ENCODE measurements at places on chromosomes 4 and X.

DNA sequence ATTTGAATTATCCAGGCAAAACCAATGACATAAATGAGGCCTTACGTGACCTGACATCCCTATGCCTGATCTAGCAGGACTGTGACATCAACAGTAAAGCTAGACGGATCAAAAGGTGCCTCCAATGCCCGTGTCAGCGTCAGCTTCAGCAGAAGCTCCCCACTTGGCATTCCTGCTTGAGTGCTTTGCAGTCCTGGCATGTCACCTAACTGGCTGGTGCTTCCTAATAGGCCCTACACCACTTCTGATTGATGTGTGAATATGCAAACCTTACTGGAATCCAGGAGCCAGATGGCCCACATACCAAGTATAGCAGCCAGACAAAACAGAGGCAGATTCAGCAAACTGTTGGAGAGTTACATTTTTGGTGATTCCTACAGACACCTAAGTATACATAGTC, 224.2 kb downstream of the DMD start:
- no peak for DNase-seq

DNA sequence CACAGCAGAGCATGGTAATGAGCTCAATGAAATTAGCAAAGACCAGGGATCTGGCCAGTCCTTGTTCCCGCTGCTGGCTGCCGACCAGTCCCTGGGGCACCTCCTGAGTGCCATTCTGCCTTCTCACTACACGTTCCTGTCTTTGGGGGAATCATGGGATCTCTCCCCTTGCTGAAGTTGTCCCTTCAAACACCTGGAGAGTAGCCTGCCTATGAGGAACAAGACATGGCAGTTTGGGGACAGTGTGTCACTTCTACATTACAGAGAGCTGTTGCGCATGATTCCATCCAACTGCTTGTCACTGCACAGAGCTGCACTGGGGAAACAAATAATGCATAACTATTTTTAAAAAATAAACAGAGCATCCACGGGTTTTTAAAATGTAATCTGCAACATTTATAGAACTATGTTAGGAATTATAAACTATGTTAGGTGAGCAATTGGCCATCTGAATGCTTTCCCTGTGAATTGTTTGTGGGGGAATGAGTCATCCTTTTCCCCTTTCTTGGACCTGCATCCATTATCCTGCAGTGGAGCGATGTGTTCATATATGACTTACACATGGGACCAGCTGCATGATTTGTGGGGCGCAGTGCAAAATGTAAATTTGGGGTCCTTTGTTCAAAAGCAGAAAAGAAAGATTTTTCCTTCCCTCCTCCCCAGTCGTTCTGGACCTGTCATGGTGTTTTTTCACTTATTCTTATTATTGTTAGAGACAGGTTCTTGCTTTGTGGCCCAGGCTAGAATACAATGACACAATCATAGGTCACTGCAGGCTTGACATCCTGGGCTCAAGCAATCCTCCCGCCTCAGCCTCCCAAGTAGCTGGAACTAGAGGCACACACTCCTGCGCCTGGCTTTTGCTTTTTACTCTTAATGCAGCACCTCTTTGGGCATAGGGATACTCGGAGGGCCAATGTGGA, 115.0 kb upstream of the TBL1X start:
- DNase-seq = no peak

GRCh38 chrX:131045726-131046125, 12.4 kb upstream of the ARHGAP36 start:
- no peak for DNase-seq

DNA sequence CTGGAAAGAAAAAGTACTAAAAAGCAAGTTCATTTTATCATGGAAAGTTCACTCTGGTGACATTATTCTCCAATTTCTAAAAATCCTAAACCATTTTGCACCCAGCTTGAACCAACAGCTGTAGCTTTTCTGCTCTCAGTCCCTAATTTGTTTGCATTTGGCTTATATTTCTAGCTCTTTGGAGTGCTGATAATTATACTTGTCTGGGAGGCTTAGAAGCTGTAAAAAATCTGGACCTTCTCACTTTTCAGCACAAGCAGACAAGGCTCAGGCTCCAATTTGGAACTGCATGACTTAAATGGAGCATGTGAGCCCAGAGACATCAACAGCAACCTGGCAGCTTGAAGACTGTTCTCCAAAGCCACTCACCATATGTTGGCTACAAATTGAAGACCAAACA, 170.9 kb upstream of the PCDH18 start:
- DNase-seq = no peak

- no peak for DNase-seq
Observed at GRCh38 chrX:56318076-56318475, 85.9 kb downstream of the KLF8 start.

DNA sequence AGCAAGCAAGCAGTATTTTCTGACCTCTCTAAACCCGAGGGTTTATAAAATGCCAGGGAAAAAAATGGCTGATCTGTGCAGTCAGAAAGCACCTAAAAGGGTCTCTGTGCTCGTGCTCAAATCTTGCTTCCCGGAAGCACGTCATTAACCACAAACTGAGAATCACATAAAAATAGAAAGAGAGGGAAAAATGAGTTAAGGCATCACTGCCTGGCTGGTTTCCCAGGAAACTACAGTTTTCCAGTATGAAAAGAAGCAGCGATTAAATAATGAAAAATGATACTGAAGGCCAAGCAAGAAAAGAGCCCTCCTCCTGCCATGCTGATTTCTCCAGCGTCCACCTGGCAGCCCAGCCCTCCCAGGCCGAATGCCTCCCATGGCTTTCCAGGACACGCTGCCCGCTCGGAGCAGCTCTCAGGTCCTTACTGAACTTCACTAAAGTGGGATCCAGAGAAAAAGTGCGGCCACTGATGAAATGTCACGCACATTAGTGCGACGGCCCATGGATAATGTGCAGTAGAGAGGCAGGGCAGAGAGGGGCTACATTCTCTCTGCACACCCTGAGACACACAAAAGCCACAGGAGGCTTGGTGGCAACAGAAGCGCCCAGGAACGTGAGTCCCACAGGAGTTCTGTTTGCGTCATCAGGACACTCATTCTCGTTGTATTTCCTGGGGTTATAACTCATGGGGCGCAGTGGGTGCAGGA, 80.4 kb downstream of the WFS1 start:
- DNase-seq = no peak

- no peak for DNase-seq
Observed at GRCh38 chr4:122762966-122763716, 30.6 kb downstream of the BBS12 start.

- DNase-seq = no peak
Observed at GRCh38 chr4:137674066-137674465, 141.8 kb upstream of the PCDH18 start.

GRCh38 chr4:89101256-89102161, 9.8 kb upstream of the TIGD2 start:
- DNase-seq = no peak

DNA sequence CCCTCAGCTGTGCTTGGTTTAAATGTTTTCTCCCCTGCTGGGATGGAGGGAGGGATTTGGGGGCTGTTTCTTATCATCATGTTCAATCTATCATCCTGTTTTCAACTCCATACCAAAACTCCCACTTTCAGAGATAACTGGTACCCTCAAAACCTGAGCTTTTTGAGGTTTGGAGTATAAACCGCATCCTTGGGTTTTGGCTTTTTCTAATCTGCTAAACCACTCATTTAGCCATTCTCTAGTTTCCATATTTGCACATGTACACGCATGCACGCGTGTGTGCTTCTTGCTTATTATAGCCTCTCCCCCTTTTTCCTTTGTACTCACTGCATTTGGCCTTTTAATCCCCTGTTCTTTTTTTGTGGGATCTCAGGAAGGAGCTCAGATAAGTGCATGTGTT, 116.7 kb upstream of the TEX13D start:
- no peak for DNase-seq

DNA sequence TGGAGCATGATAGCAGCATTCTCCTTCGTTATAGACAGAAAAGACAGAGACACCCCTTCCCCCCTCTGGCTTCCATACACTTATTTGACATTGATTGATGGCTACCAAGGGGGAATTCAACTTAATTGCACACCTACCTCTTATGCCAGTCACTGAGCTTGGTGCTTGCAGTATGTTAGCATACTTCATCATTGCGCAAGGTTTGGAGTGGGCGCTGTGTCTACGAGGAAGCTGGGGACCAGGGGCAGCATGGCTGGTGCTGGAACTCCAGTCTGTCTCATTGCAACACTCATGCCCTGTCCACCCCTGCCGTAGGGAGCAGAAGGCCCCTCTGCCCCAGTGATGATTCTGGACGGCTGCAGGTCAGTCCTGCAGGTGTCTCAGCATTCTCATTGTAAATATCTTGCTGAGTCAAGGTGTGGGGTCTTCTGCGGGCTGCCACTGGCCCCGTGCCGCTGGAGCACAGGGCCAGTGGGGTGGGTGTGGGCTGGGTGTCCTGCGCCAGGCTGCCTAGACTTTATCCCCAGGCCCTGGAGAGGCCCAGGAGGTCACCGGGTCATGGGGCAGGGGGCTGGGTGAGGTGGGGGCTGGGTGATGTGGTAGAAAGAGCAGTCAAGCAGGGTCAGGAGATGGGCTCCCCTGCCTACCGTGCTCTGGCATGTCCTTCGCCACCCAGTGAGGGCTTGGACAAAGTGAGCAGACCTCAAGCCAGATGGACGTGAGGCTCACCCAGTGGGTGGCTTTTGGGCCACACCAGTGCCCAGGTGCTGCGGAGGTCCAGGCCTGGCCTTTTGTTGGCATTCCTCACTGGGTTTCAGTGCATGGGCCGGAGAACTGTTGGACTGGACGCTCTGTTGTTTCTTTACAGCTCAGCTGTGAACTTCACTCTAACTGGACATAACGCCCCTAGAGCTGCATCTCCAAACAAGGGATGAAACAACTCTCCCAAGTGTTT, 85.5 kb downstream of the PSAPL1 start:
- DNase-seq = no peak

GRCh38 chrX:153848325-153848724, 18.0 kb upstream of the PDZD4 start:
- no peak for DNase-seq

DNA sequence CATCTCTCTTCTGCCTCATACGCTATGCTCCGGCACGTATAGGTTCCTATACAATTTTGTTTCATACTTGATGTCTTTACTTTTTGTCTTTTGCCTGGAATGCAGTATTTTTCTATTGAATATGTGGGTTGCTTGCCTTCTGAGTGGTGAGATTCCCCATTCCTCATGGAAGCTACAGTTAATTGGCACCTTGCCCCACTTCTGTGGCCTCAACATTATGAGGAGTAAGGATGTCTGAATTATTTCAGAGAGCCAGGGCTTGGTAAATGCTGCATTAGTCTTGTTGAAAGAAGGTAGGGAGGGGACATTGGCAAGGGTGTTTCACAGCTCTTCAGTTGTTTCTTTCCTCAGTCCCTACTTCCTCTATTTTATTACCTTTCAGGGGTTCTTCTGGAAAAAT, 23.0 kb downstream of the CDKL5 start:
- DNase-seq = peak; percentile 18

GRCh38 chr4:127975121-127975770, 10.0 kb downstream of the ABHD18 start:
- DNase-seq = no peak

- DNase-seq = no peak
Observed at GRCh38 chr4:8470451-8471024, 30.0 kb downstream of the TRMT44 start.

DNA sequence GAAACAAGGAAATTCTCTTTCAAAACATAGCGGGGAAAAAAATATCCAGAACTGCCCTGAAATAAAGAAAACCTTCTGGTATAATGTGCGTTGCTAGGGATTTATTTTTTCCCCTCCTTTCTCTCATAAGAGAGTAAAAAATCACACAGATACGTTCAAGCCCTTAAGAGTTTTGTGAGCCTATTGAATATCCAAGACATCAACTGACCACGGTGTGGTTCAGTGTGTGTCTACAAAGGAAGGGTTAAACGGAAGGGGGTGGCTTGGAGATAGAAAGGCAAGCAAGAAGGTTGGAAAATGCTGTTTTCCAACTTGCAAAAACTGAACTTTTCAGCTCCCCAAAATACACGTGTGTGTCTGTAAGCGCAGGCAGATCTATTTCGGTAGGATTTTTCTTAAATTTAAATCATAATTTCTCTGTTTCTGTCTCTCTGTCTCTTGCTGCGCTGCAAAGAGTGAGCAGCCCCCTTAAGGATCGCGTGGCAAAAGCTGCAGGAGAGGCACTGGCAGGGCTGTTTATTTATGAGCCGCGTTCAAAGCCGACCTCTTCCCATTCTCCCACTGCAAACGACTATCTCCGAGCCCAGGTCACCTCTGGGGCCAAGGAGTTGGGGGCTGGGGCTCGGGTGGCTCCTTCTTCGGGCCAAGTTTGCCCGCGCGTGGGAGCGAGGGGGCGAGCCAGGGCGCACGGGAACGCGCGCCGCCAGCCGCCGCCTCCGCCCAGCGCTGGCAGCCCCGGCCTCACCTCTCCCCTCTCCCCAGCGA, 492 bp upstream of the SLIT2 start:
- DNase-seq = no peak
